ENCODE measurements at places on chromosomes 7 and 10.

GRCh38 chr10:132832186-132832969 lies 46.4 kb upstream of the NKX6-2 start:
- no peak for DNase-seq

- DNase-seq = no peak
These were observed 26.8 kb upstream of the ZNF746 start for GRCh38 chr7:149524394-149524793.

DNA sequence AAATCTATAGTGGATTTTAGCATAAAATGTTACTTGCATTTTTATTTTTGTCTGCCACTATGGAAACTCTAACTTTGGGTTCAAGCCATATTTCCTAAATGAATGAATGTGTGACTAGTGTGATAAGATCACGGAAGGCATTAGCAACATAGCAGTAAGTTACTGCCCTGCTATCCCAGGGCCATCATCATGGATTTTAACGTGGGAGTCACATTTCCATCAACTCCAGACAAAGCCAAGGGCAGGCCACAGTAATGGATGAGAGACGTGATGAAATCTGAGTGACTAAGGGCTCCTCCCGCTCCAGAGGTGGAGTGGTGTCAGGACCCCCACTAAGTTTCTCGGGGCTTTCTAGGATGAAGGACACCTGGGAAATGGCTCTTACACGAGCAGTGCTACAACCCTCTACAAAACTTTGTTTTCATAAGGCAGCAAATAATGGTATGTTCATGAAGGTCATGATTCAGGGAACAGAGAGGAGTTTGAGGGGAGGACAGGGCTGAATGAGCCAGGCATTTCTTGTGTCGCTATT lies 34.3 kb downstream of the C10orf120 start:
- no peak for DNase-seq

DNA sequence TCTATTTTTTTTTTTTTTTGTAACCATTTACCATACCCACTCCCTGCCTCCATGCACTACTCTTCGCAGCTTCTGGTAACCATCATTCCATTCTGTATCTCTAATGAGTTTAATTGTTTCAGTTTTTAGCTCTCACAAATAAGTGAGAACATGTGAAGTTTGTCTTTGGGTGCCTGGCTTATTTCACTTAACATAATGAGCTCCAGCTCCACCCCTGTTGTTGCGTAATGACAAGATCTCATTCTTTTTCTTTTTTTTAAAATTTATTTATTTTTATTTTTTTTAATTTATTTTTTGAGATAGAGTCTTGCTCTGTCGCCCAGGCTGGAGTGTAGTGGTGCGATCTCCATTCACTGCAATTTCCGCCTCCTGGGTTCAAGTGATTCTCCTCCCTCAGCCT lies 142.3 kb upstream of the PCLO start:
- no peak for DNase-seq

DNA sequence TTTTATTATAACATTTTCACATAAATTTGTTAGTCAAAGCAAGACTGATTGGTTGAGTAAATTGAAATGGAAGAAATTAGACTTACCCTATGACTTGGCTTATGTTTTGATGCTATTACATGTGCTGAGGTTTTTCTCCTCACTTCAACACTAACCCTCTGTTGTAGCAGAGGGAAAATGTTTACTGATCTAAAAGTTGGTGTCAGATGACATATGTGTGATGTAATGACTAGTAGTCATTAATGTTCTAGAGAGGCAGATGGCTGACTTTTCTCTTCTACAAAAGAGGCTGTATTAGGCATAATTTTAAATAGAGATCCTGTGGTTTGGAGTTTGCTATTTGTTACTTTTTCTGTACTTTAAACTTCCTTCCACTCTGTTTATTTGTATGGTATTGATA lies 266.0 kb downstream of the BBS9 start:
- DNase-seq = no peak

DNA sequence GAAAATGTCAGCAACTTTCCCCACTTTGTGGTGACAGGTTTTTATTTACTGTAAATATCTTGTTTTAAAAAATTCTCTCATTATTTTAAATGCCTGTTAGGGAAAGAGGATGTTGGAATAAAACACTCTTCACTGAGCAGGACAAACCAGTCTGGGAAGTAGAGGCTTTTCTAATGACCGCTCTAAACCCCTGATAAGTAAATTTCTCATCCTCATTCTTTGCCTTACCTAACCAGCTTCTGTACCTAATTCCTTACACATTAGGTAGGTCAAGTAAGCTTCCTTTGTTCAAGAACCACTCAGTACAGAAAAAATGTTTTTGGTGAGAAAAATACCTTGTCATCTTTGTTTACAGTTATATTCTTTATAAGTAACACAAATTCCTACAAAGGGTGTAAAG lies 143.6 kb downstream of the GPR85 start:
- no peak for DNase-seq

DNA sequence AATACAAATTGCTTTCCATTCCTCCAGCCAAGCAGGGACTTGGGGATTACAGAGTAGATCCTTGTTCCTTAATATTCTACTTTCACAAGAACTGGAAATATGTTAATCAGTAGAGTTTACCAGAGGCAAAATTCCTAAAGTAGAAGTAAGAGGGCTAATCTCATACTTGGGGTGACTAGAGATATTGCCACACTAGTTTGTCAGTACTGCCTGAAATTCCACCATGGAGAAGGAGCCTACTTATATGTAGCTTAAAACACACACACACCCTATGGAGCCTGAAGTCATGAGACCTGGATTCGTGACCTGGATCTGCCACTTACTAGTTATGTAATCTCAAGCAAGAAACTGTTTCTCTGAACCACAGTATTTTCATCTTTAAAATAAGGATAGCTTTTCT lies 33.9 kb downstream of the STRIP2 start:
- no peak for DNase-seq

- DNase-seq = no peak
These were observed 17.4 kb downstream of the AUTS2 start for GRCh38 chr7:69615685-69616084.

DNA sequence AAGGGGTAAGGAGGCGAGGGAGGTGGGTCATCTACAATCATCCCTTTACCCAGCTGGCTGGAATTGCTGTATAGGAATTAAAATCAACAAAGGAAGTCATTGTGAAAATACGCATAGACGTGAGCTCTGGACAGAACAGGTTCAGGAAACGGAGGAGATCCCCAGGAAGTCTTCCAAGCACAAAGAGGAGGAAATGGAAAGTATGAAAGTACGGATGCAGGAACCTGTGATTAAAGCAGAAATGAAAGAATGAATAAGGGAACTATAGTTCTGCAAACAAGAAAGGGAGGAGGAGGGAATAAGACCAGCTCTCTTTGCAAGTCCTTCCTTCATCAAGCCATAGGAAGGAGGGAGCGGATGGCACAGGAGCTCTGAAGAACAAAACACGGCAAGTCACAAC lies 61.8 kb downstream of the PYROXD2 start:
- DNase-seq = no peak

DNA sequence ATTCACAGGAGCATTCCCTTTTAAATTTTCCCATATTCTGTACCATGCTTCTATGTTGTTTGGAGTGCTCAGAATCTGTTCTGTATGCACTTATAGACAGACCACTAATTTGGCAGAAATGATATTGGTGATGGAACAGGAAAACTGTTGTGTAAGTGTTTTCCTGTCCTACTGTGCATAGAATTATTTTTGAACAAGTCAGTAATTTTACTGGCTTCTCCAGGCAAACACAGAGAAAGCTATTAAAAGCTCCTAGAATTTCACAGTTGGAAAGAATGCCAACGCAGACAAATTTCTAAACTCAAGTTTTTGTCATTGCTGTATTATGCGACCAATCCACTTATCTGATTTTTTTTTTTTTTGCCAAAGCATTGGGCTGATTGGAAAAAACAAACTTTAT lies 55.7 kb downstream of the ANKMY2 start:
- DNase-seq = no peak

DNA sequence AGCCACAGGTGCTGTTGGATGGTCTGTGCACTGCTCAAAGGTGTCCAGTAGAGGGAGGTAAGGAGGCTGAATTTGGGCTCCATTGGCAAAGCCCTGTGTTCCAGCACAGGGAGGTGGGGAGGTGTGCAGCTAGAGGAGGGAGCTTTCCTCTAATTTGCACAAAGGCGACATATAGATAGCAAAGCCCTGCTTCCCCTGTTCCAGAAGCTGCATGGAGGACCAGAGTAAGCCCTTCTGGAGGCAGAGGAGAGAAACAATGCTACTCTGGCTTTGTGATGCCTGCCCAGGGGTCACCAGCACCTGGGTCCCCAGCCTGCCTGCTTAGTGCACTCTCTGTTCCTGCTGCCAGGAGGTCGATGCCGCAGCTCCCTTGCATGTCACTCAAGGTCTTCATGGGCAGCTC lies 3.4 kb upstream of the ARHGAP22 start:
- DNase-seq = peak; percentile 65

DNA sequence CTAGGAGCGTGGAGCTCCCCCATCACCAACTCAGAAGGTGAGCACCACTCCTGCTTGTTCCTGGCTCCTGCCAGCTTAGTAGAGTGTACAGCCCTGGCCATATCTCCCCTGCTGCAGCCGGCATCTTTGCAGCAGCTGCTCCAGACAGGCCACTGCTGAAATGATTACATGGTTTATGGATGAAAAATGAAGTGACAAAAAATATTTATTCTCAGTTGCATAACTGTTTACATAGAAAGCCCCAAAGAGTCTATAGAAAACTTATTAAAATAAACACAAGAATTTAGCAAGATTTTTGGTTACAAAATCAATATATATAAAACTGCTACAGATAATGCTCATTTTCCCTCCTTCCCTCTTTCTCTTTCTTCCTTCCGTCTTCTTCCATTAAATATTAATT lies 27.2 kb downstream of the C10orf67 start:
- no peak for DNase-seq

DNA sequence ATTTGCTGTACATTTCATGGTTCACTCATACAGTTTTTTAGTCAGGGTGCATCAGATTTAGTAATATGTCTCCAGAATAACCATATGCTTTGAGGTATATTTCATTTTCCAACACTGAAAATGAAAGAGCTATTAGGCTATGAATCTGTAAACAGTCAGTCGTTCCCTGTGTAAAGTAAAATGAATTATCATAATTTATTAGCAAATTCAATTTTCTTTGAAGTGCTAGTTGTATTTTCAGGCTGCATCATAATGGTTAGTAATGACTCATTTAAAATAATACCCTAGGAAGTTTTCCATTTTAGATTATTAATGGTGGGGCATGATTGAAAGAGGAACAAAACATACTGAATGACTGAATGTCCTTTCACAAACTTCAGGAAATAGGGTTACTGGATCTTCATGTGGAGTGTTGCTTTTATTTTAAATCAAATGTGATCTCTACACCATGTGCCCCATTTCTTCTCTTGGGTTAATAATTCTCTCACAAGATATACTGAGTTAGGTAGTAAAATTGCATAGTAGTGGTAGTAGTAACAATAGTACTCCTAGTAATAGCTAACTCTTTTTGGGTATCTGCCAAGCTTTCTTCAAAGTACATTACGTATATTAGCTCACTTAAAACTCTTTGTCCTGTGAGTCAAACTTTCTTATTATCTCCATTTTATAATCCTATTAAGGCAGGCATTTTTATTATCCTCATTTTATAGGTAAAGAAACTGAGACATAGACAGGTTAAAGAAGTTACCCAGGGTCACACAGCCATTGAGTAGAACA lies 476.5 kb downstream of the SUGCT start:
- no peak for DNase-seq
